ENCODE measurements at places on chromosomes 16 and 17.
A peak's percentile ranks its signal among the peaks of the same experiment; 100 is the strongest.

GRCh38 chr17:28599311-28600184, 723 bp upstream of the SPAG5 start:
- DNase-seq: peak; percentile 74
- H3K27me3 ChIP-seq: no peaks in the 10 kb centered on the region
- H3K4me3 ChIP-seq: peak overlapping the region; percentile 59
- H3K4me1 ChIP-seq: peaks cover 27% of the 10 kb centered on the region
- no peaks in the 10 kb centered on the region for H3K36me3 ChIP-seq

- no peak overlapping the region for H3K27ac ChIP-seq
- no peaks in the 10 kb centered on the region for H3K4me1 ChIP-seq
- no peaks in the 10 kb centered on the region for H3K36me3 ChIP-seq
- DNase-seq: no peak
- H3K4me3 ChIP-seq: no peak overlapping the region
These were observed 221.2 kb downstream of the NTN1 start for GRCh38 chr17:9242497-9242881.

- no peaks in the 10 kb centered on the region for H3K27me3 ChIP-seq
- no peak overlapping the region for H3K4me3 ChIP-seq
- no peaks in the 10 kb centered on the region for H3K36me3 ChIP-seq
- H3K27ac ChIP-seq: no peak overlapping the region
These were observed 24.7 kb upstream of the GPATCH8 start for GRCh38 chr17:44527954-44528353.

GRCh38 chr17:38601539-38602351, 4.0 kb downstream of the SRCIN1 start:
- H3K27me3 ChIP-seq: peaks cover 27% of the 10 kb centered on the region
- H3K4me1 ChIP-seq: no peaks in the 10 kb centered on the region
- H3K4me3 ChIP-seq: no peak overlapping the region
- H3K27ac ChIP-seq: no peak overlapping the region
- H3K36me3 ChIP-seq: no peaks in the 10 kb centered on the region
- peak; percentile 66 for DNase-seq

- no peak overlapping the region for H3K27ac ChIP-seq
- H3K27me3 ChIP-seq: no peaks in the 10 kb centered on the region
- DNase-seq: no peak
- H3K4me3 ChIP-seq: no peak overlapping the region
- H3K36me3 ChIP-seq: no peaks in the 10 kb centered on the region
- H3K4me1 ChIP-seq: peaks cover 2% of the 10 kb centered on the region
These were observed 9.8 kb upstream of the MAP3K14 start for GRCh38 chr17:45326626-45327025.

GRCh38 chr17:39195568-39196160, 1.8 kb downstream of the CACNB1 start:
- H3K27ac ChIP-seq: peak overlapping the region; percentile 82
- no peaks in the 10 kb centered on the region for H3K4me1 ChIP-seq
- H3K4me3 ChIP-seq: no peak overlapping the region
- DNase-seq: peak; percentile 71
- peaks cover 7% of the 10 kb centered on the region for H3K36me3 ChIP-seq

All from lung (tissue), 17 donors.